ENCODE measurements at places on chromosomes 2 and 18.

GRCh38 chr2:17302281-17302680 lies 216.0 kb downstream of the RAD51AP2 start:
- no peak for DNase-seq

DNA sequence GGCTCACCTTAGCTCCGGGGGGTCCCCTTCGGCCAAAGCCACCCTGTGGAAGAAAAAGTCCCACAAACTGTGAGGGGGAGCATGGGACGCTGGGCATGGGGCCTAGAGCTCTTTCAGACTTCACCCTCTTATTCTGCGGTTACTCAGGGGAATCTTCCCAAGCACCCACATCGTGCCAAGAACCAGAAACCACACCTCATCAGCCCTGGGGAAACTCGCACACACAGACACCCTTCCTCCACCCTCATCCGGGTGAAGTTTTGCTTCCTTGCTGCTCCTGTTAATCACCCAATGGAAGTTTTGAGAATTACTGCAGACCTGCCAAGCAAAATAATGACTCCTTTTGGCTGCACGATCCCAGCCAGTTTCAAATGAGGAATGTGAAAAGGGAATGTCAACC lies 59.1 kb downstream of the COL6A3 start:
- DNase-seq: no peak

DNA sequence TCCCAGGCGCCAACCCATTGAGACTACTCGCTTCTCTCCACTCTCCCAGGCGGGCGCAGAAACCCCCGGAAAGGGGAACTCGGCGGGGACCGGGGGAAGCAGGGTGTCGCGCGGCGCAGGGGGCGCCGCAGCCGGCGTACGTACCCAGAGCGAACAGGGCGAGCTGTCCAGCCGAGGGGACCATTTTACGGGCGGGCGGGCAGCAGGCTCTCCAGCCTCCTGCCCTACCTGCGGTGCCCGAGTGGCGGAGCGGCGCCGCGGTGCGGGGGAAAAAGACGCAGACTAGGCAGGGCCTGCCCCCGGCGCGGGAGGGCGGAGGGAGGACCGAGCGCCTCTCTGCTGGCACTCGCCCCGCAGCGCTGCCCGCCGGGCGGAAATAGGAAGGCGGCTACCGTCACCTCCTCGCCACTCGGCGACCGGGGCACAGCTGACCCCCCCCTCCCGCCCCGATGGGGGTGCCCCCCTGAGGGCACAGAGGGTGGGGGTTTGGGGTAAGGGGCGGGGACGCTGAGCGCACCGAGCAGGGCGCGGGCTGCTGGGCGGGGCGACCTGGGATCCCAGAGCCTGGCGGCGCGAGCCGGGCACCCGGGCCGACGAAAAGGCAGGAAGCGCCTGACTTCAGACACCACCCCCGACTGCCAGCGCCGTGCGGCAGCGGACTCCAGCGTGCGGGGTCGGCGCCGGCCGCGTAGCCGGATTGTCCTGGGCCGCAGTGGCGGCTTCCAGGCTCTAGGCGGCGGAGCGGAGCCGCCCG lies at the start of gene TGFA:
Gene TGFA, minus strand, starts transcription at position 243 of the 754 bp plus-strand sequence. Its CDS starts 59 bp downstream, at position 184.
- DNase-seq: peak; percentile 78

DNA sequence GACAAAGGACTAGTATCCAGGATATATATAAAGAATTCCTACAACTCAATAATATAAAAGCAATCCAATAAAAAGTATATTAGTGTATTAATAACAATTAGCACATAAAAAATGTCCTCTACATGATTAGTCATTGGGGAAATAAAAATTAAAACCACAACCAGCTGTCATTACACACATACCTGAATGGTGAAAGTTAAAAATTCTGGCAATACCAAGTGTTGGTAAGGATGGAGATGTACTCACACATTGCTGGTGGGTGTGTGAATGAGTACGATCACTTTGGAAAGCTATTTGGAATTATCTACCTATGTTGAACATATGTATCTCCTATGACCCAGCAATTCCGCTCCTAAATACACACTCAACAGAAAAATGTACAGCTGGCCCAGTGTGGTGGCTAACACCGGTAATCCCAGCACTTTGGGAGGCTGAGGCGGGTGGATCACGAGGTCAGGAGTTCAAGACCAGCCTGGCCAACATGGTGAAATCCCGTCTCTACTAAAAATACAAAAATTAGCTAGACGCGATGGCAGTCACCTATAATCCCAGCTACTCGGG lies 14.3 kb upstream of the NOL10 start:
- no peak for DNase-seq

Measured in psoas muscle (tissue), 8 donors.